ENCODE measurements at places on chromosomes 3 and 15.

- no peak for DNase-seq
Observed at GRCh38 chr3:41522612-41523011, 323.3 kb downstream of the CTNNB1 start.

- DNase-seq: peak; percentile 10
Observed at GRCh38 chr3:169945313-169945712, 21.3 kb upstream of the SEC62 start.

- no peak for DNase-seq
Observed at GRCh38 chr15:81311752-81312464, 12.0 kb downstream of the STARD5 start.

DNA sequence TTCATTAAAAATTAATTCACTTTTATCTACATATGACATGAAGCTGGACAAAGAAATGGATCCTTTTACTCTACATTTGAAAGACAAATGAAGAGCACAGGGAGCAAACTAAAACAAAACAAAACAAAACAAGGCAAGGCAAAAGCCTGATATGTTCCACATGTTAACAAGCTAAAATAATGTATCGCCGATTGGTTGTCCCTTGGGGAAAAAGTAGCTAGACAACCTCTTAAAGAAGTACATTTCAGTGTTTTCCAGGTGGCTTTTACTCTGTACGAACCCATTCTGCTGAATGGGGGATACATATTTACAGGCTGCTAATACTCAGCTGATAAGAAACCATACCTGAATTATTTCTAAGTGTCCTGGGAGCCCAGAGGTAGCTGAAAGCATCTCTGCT is 493.0 kb upstream of the TBL1XR1 start:
- no peak for DNase-seq

GRCh38 chr3:45552031-45552793 is 42.3 kb upstream of the LIMD1 start:
- no peak for DNase-seq

DNA sequence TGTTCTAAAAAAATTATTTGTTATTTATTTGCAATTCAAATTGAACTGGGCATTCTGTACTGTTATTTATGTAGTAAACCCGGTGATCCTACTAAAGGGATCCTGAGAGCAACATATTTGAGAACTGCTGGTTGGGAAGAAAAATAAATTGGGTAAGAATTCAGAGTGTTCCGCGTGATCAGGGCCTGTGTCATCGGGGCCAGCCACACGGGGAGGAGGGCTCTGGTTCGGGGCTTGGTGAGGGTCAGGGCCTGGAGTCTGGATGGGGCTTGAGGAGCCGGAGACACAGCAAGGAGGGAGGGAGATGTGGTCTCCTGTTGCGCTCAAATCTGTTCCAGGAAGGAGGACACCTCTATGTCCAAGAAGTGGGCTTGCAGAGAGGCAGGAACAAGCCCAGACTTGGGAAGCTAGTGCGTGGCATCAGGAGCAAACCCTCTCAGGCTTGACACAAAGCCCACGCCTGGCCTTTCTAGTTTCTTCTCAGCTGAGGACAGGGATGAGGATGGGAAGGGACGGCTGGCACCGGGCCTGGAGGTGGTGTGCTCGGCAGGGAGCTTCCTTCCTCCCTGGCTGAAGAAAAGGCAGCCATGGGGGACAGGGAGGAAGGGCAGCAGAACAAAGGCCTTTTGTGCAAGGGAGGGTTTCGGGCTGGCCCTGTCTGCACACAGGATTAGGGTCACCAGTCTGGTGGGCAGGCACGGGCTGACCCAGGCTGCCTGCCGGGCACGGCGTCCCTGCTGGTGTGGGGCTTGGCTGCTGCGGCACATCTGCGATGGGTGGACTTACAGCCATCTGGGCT is 22.9 kb upstream of the FBLN2 start:
- no peak for DNase-seq

DNA sequence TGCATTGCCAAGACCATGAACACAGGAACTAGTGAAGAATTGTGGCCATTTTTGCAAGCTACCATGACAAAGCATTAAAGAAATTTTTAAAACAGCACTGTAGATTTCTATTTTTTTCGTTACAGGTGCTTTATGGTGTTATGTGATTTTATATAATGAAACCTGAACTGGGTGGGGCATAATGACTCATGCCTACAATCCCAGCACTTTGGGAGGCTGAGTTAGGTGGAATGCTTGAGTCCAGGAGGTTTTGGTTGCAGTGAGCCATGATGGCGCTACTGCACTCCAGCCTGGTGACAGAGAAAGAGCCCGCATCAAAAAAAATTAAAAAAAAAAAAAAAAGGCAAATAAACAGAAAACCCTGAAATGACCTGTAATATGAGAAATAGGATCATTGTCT is 846.7 kb downstream of the EPHA3 start:
- no peak for DNase-seq

GRCh38 chr15:73794443-73795133 is 41.4 kb upstream of the INSYN1 start:
- DNase-seq: no peak

- no peak for DNase-seq
Observed at GRCh38 chr3:43379343-43379742, 93.0 kb downstream of the SNRK start.

- DNase-seq: no peak
Observed at GRCh38 chr15:89123181-89123525, 34.9 kb downstream of the ABHD2 start.

- no peak for DNase-seq
Observed at GRCh38 chr3:61452535-61453090, 108.8 kb upstream of the PTPRG start.

- DNase-seq: no peak
Observed at GRCh38 chr3:117238806-117239205, 529.2 kb downstream of the TUSC7 start.

DNA sequence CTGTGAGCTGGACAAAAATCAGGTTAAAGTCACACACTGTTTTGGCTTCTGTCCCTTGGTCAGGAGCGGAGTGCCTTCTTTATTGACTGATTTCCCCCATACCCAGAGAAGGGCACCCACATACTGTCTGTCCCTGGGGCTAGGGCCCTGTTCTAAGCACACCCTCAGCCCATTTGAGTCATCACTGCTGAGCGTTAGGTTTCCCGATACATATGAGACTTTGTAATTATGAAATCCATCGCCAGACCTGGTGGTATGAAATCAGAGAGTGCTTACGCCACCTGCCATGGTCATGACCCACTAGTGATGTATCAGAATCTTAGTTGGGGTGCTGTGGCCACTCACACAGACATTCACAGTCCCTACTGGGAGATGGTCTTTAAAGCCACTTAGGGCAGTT is 96.8 kb downstream of the CHDH start:
- DNase-seq: no peak

GRCh38 chr15:101667881-101668280 is 15.7 kb upstream of the TM2D3 start:
- no peak for DNase-seq

- DNase-seq: no peak
Observed at GRCh38 chr3:123267821-123268220, 66.1 kb downstream of the SEC22A start.

- no peak for DNase-seq
Observed at GRCh38 chr3:102026656-102027055, 177.3 kb downstream of the NFKBIZ start.

- no peak for DNase-seq
Observed at GRCh38 chr15:39682366-39682765, 100.3 kb downstream of the FSIP1 start.

- no peak for DNase-seq
Observed at GRCh38 chr15:35047528-35047927, 37.6 kb downstream of the NANOGP8 start.

- no peak for DNase-seq
Observed at GRCh38 chr3:76245622-76246021, 460.3 kb upstream of the ZNF717 start.

DNA sequence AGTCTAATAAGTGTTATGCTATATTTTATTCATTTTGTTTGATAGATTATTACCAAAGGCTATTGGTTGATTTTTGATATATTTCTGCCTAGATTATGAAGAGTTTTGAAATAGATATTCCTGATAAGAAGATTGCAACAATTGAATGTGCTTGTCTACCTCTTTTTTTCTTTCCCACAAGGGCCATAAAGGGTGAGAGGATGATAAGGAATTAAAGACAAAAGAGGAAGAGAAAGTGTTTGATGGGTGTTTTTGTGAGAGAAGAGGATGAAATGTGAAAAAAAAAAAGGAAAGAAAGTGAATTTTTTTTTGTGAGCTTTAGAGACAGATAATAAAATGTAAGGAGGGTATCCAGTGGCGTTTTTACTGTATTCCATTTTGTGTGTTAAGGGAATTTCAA is 244.4 kb downstream of the CHST2 start:
- DNase-seq: no peak

- DNase-seq: no peak
Observed at GRCh38 chr15:29945943-29946596, 123.8 kb upstream of the TJP1 start.

GRCh38 chr3:52085681-52086282 is 29.4 kb upstream of the DUSP7 start:
- no peak for DNase-seq

DNA sequence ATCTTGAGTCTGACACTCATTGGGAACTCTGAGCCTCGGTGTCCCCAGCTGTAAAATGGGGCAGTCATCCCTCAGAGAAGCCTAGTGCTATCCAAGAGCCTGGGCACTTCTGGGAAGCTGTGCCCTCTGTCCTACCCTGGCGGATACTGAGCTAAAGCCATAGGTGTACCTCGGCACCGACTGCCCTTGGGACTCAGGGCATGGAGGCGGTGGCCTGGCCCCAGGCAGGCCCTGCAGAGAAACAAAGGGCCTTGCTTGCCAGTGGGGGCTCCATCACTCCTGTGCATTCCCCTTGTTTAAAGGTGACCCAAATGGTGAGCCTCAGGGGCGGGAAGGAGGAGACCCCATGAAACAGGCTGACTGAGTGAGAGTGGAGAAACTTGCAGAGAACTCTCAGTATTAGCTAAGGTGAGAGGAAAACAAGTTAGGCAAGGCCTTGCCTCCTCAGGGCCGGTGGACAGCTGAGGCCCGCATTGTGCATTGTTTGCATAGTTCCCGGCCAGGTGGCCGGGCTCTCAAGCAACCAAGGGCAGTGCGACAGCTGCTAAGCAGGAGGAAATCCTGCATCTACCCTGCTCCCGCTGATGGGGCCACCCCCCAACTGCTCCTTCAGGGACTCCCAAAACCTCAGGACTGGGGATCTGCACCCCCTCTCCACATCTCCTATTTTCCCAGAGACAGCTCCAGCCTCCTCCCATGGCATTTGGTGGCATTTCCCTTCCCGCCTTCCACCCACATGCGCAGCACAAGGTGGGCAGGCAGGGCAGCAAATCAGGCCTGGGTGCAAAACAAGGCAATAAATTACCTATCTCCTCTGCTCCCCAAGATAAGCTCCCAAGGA is 4.3 kb downstream of the PFKFB4 start:
- no peak for DNase-seq

DNA sequence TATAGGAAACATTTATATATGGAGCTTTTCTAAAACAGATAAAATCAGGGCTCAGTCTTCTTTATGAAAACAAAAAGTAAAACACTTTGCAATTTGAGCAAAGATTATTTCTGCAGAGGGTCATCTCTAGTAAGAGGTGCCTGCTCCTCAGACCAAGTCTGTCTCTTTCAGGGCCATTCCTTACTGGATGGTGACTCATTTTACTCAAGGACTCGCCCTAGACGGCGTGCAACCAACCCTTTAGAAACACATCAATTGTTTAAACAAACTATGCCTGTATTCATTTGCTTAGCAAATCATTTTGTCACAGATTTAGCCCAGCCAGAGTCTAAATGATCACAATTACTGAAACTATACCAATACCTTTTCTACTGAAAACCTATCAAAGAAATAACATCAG is 242.8 kb upstream of the ICE2 start:
- DNase-seq: no peak

DNA sequence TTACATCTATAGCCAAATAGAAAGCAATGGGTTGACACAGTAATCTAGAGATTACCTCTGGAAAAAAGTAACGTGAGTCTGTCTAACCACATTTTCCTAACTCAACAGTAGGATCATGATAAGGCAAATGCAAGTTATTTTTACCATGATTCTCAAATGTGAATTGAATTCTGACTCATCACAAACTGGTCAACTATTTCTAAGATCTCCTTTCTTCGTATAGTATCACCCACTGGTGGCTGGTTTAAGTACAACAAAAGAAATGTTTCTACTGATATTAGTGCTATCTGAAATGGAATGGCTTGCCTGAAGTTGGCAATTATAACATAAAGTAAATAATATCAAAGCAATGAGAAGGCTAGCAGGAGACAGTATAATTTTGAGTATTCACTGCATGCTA is 102.2 kb downstream of the ABI3BP start:
- DNase-seq: no peak

- no peak for DNase-seq
Observed at GRCh38 chr3:69212411-69213160, 90.2 kb upstream of the LMOD3 start.

GRCh38 chr3:173037840-173038483 is 103.1 kb downstream of the SPATA16 start:
- no peak for DNase-seq

DNA sequence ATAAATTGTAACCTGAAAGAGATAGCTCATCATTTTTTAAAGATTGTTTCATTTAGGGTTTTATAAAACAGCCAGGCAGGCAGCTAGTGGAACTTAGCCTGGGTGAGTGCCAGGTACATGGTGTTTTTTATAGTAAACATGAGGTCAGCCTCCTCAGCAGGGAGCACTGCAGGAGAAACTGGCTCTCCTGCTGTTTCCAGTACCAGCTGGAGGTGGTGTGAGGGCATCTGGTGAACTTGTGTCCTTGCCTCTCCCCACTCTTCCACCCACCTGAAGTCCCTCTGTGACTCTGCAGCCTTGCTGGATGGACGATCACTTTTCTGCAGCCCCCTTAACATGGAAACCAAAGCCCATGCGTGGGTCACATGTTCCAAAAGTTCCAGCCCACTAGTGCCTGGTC is 128.4 kb downstream of the FAM174B start:
- no peak for DNase-seq

- DNase-seq: no peak
Observed at GRCh38 chr3:70000028-70000410, 486 bp downstream of the SAMMSON start.

GRCh38 chr3:143839980-143840379 is 8.3 kb downstream of the SLC9A9 start:
- DNase-seq: no peak

GRCh38 chr3:59813148-59813538 is 763.3 kb upstream of the CFAP20DC start:
- DNase-seq: no peak

GRCh38 chr3:177959188-177959587 is 577.0 kb upstream of the KCNMB2 start:
- no peak for DNase-seq

Measured in stimulated activated CD4-positive, alpha-beta T cell treated with anti-CD3 and anti-CD28 coated beads, Interleukin-4, amount 100 ng/mL, for 4 hours (primary cell).